ENCODE measurements at places on chromosomes 5 and 9. TPM values are rescaled to one million over a fixed set of nuclear protein-coding genes. Genes with fewer than 3 reads are reported as not detected.

PPIC gene
- 28.3 TPM for total RNA-seq

PTGR1 gene
- total RNA-seq: 34.0 TPM

SLC36A2 gene
- total RNA-seq: not detected

ARL10 gene
- total RNA-seq: 3.9 TPM

DNA sequence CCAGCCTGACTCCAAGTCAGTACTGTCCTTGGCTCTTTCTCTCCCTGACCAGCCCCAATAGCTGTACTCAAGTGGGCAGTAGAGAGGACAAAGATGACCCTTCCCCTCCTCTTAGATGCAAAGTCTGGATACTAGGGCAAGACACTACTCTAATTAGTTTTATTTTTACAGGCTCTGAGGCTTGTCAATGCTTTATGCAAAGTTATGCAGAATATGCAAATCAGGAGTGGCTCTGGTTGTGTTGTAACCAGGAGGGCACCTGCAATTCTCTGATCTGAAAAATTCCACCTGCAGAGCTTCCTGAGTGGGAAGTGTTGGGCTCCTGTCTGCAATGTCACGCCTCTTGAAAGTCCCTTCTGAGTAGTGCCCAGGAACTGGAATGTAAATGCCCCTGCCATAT lies 201.5 kb downstream of the RGS3 start:
- no peaks in the 10 kb centered on the region for H3K36me3 ChIP-seq
- no peak overlapping the region for H3K27ac ChIP-seq
- H3K27me3 ChIP-seq: no peaks in the 10 kb centered on the region
- no peaks in the 10 kb centered on the region for H3K4me1 ChIP-seq
- peak; percentile 3 for DNase-seq

DNA sequence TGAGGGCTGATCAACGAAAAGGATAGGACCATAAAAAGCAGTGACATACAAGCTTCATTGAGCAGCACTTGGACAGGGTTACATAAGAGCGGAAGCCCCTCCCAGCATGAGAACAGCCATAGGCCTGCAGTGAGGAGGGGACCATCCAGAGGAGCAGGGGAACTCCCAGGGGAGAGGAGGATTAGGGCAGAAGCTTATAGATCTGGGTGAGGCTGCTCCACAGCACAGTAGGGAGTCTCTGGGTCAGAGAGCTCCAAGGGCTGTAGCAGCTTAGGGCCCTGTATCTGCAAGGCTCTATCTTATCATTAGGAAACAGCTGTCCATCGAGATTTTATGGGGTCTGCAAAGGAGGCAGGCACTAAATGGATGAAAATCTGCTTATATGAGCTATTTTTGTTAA lies 186.6 kb downstream of the DOCK8 start:
- no peaks in the 10 kb centered on the region for H3K27me3 ChIP-seq
- DNase-seq: no peak
- no peak overlapping the region for H3K27ac ChIP-seq
- H3K4me1 ChIP-seq: no peaks in the 10 kb centered on the region
- H3K4me3 ChIP-seq: no peak overlapping the region

DNA sequence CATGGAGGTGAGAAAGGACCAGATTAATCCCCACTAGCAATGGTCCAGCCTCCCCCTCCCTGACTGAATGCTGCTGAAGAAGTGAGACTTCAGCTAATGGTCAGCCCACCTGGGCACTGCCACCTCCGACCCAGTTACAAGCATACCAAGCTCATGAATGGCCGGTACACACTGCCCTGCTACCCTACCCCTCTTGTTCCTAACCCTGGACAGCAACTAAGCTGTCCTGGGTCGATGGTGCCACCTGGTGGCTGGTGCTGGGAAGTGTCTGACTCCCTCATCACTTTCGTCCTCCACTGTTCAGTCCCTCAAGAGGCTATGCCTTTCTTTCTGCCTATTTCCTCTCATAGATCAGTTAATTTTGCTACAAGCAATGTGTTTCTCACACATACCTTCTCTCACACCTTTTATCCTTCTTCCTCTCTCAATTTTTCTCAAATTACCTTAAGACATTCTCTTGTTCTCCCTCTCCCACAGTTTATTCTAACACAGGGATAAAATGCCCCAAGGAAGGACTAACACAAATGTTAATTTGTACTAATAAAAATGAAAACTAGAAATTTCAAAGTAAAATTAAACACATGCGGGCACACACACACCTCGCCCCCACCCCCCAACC lies 42.4 kb downstream of the PAX5 start:
- H3K27me3 ChIP-seq: peaks cover 5% of the 10 kb centered on the region
- H3K4me1 ChIP-seq: peaks cover 4% of the 10 kb centered on the region
- no peak overlapping the region for H3K27ac ChIP-seq

DNA sequence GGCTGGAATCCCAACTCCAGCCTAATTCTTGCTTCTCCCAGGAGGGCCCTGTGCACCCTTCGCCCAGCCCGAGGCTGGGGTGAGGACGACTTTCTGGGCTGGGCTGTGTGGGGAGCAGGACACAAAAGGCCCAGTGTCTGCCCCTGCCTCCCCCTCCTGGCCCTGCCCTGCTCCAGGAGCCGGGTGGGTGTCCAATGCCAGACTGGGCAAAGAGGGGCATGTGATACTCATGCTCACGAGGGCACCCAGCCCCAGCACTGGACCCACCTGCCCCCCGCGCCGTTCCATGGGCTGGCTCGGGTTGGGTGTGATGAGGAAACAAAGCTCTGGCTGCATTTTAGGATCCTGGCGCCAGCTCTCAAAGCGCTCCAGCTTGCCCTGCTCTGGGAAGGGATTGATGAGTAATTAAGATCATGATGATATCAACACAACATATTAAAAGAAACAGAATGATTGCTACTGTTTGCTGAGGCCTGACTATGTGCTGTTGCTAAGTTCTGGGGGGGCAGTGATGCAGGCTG lies 30.7 kb downstream of the LHX2 start:
- H3K27ac ChIP-seq: no peak overlapping the region
- DNase-seq: peak; percentile 73
- H3K27me3 ChIP-seq: peaks cover 30% of the 10 kb centered on the region
- no peaks in the 10 kb centered on the region for H3K36me3 ChIP-seq
- H3K4me1 ChIP-seq: peaks cover 27% of the 10 kb centered on the region

- no peaks in the 10 kb centered on the region for H3K27me3 ChIP-seq
- no peak for DNase-seq
These were observed 31.4 kb downstream of the TLX3 start for GRCh38 chr5:171340491-171340890.

DNA sequence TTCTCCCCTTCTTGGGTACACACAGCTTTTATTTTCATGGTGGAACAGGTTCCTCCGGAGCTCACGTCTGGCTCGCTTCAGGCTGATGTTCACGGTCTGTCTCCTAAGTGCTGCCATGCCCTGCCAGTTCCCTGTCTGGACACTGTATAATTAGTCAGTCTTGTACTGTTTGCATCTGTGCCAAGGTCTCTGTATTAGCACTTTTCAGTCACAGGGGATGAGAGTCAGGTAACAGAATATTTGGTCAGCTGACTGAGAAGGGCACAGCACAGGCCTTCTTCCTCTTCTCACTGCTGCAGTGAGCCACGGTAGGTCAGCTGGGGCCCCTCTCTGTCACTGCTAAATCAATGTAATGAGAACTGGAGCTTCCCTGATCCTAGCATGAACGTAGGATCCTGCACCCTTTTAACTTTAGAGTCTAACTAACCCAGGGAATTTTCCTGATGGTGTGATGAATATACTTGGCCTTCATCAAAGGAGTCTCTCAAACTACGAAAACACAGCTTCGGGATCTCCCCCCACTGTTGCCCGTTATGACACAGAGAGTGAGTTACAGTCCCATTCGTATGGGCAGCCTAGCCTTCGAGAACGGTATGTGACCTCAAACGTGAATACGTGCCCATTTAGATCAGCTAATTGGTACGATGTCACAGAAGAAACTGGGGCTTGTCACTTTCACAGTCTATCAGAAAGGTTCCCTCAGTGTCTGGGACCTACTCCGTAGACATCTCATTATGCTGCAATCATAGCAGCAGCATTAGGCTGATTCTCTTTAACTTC lies 354.1 kb upstream of the RFX3 start:
- H3K4me3 ChIP-seq: no peak overlapping the region
- no peak overlapping the region for H3K27ac ChIP-seq
- no peak for DNase-seq
- no peaks in the 10 kb centered on the region for H3K27me3 ChIP-seq

DNA sequence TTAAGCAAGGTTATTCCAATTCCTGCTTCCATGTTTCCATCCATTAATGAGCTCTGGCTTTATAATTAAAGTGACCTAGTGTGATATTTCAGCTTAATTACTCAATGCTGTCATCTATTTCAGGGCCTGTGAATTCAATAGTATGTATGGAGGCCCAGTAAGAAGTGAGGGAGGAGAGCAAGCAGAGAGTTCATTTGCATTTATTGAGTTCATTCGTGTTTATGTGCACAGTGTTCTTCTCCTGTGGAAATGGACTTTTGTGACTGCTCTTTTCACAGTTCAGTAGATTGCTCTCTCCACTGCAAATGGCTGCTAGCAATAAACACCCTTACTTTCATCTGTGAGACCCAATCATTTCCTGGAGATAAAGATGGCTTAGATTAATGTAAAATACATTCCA lies 130.9 kb downstream of the CEMIP2 start:
- H3K4me3 ChIP-seq: no peak overlapping the region
- H3K36me3 ChIP-seq: no peaks in the 10 kb centered on the region
- no peak for DNase-seq
- H3K27me3 ChIP-seq: no peaks in the 10 kb centered on the region
- H3K4me1 ChIP-seq: no peaks in the 10 kb centered on the region

GRCh38 chr9:127209220-127209619 lies 55.4 kb upstream of the GARNL3 start:
- no peak overlapping the region for H3K4me3 ChIP-seq
- H3K27ac ChIP-seq: no peak overlapping the region
- peak; percentile 17 for DNase-seq
- no peaks in the 10 kb centered on the region for H3K27me3 ChIP-seq
- no peaks in the 10 kb centered on the region for H3K4me1 ChIP-seq
